ENCODE measurements at places on chromosomes 5 and 9.

GRCh38 chr9:99919930-99920329, 13.5 kb downstream of the STX17 start:
- DNase-seq, result no peak

DNA sequence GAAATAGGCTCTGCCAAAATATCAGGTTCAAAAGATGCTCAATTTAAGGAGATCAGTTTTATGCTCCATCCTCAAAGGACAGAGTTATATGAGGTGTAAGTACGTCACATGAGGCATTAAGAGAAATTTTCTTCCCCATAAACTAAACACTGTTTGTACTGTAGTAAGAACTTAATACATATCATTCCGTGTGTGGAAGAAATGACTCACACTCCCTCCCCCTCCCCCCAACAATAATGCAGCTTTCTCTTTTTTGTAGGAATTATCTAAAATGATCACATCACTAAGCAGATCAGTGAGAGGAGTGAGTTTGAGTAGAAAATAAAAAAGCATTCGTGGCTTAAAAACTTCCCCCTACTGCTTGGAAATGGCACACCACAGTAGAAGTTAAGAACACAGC, 2.2 kb downstream of the CDH12 start:
- no peak for DNase-seq

DNA sequence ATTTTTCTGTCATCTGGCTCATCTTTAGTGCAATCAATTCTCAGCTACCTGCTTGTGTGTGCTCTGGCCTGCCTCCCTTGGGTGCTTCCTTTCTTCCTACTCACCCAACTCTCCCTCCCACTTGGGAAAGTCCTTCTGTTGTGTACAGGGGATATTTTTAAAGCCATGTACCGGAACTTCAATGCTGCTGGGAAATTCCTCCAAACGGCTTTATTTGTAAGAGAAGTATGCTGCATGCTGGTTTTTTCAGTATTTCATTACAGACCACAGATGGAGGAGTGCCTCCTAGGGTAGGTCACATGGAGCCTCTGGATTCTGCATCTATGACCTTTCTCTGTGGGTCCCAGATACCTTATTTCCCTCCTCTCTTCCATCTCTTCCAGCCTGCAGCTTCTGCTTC, 5.4 kb upstream of the HMHB1 start:
- no peak for DNase-seq

DNA sequence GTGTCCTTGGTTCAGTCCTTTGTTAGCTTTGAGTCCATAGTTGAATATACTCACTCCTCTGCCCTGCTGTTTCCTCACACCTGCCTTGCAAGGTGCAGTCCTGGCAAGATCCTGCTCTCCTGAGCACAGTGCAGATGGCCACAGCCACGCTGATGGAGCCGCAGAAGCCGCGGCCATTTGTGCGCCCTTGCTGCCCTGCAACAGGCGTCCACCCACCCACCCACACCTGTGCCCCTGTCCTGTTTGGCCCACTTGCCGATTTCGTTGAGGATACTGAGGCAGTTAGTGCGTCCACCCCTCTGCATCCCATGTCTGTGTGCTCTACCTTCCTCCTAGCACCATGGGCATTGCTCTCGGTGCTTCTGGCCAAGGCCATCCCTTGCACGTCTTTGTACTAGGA, 51.1 kb upstream of the LRRTM2 start:
- no peak for DNase-seq

DNA sequence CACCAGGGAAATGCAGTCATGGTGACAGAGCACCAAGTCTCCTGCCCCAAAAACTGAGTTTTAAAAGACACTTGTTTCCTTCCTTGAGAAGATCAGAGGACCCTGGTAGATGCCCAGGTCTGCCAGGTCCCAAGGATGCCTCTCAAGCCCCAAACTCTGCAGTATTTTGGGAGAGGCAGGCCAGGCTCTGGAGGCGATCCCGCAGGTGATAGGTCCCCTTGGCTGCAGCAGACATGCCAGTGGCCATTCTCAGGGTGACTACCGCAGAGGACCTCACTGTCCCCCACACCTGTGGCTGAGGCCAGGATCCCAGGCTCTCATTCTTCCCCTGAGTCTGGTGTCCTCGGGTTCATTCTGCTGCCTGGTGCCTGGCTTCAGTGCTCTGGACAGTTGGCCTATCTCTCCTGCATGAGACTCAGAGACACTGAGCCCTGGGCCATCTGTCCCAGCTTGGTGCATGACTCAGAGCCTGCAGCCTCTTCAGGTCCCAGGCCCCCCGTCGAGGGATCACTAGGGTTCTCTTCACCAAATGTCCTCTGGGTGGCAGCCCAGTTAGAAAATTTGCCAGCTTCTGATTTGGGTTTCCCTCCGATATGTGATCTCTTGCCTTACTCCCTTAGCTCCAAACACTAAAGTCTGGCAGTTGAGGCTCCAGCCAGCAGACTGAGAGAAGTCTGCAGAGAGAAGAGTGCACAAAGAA, 59.7 kb upstream of the GARNL3 start:
- DNase-seq, result peak; percentile 50

- no peak for DNase-seq
These were observed 4.8 kb downstream of the LHX2 start for GRCh38 chr9:124016175-124017050.

Measured in fibroblast of upper back skin (primary cell).